Uterus (tissue), 4 donors: ENCODE measurements at places on chromosomes 1 and 21.

DNA sequence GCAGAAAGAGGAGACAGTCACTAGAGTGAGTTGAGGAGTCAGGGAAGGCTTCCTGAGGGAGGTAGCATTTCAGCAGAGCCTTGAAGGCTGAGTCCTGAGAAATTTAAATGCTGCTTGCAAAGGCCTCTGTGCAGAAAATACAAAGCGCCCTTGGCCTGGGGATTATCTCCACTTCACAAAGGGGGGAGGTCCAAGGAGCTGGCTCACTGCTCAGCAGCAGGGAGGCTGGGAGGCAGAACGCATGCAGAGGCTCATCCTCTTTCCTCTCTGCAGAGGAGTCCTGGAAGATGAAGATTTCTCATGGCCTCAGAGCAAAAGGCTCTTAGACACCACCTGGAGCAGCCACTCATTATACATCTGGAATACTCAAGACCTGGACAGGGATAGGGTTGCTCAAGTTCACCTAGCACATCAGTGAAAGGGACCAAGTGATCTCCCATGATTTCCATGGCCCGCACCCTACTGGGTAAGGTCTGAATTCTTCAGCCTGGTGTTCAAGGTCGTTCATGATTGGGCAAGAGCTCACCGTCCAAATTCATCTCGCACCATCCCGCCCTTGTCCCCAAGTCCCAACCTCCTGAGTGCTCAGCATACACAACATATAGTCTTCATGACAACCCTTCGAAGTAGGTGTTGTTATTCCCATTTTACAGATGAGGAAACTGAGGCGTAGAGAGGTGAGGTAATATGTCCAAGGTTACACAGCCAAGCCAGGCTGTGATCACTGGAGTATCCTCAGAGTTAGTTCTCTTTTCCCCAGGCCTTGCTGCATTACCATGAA is 9.0 kb downstream of the SLC1A7 start:
- DNase-seq: peak; percentile 7

GRCh38 chr1:33903210-33903589 is 39.3 kb downstream of the HMGB4 start:
- no peak for DNase-seq

- no peak for DNase-seq
These were observed 163.5 kb downstream of the COP1 start for GRCh38 chr1:176043537-176043936.

GRCh38 chr1:107433068-107433467 is 292.2 kb downstream of the NTNG1 start:
- DNase-seq: no peak

DNA sequence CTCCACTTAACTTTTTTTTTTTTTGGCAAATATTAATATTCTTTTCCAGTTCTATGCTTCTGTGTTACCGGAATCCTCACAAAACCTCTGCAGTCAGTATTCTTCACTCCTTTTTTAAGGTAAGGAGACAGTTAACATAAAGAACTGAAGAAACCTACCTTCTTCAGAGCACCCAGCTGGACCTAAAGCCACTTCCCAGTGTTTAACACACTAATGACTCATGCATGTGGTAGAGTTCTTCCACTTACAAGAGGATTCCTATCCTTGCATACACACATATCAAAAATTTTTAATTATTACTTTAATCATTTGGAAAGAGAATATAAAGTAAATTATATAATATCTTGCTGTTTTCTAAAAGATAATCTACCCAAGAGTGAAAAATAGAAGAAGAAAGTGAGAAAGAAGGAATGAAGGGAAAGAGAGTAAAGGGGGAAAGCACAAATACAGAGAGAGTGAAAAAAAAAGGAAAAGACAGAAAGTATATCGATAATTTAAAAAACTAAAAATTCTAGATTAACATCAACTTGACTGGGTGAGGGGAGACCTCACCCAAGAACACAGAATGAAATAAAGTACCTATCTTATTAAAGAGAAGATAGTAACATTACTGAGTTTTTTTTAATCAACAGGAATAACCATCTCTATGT is 54.9 kb downstream of the ENAH start:
- no peak for DNase-seq

DNA sequence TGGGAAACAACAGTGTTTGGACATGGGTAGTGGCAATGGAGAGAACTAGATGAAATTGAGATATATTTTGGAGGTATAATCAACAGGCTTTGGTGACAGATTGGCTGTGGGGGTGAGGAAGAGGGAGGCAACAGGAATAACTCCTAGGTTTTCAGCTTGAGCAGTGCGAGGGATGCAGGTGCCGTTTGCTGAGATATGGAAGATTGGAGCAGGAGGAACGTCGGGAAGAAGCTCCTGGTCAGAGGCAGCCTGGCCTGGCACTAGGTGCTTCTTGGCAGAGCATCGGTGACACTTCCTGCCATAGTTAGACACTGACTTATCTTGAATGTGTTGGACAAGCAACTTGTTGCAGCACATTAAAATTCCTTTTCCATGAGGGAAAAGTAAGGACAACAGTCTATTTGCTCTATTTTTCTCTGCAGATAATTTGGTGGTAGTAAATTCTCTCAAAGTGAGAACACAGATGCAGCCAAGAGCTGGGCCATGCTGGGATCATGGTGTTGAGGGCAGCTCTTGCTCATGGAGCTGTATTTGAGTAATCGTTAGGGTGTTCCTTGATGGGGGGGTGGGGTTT is 21.5 kb upstream of the MYSM1 start:
- no peak for DNase-seq

- no peak for DNase-seq
These were observed 440.7 kb downstream of the CAMTA1 start for GRCh38 chr1:7225711-7226505.

DNA sequence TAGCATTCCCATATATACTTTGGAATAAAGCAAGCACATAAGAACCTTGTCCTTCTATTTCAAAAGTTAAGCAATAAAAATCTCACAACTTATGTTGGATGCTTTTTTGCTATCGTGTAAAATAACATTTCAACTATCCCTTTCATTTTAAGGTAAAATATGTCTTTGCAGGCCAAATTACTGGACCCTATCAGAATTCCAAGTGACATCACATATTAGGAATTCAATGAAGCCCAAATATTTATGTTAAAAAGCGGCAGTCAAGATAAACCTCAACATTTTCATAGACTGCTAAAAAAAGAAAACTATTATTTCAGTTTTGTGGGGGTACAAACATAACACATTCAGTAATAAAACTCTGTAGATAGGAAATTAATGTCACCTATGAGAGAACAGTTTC is 252.0 kb downstream of the KCTD3 start:
- DNase-seq: no peak

- no peak for DNase-seq
These were observed 98.6 kb downstream of the NAV1 start for GRCh38 chr1:201637282-201638079.

DNA sequence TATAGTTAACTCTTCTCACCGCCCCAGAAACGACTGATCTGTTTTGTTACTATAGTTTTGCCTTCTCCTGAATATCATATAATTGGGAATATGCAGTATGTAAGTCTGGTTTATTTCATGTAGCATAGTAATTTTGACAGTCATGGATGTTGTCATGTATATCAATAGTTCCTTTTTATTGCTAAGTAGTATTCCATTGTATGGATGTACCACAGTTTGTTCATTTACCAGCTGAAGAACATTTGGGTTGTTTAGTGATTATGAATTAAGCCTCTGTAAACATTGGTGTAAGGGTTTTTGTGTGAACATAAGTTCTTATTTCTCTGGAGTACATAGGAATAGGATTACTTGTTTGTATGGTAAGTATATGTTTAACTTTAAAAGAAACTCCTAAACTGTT is 55.5 kb downstream of the ACTL8 start:
- DNase-seq: no peak

DNA sequence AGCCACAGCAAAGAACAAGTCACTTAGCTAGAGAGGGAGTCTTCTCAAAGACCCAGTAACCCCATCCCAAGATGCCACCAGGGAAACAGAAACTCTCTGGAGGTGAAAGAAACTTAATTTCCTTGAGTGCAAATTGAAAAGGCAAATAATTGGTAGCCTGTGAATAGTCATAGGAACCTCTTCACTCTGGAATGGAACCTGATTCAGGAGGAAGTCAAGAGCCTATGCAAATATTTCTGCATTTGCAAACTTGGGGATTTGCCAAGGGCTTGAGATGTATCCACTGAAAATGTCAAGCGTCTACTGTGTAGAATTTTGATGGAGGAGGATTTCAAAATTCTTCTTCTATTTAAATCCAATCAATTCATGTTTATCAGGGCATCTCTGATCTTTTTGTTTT is 5.7 kb downstream of the HIVEP3 start:
- no peak for DNase-seq

DNA sequence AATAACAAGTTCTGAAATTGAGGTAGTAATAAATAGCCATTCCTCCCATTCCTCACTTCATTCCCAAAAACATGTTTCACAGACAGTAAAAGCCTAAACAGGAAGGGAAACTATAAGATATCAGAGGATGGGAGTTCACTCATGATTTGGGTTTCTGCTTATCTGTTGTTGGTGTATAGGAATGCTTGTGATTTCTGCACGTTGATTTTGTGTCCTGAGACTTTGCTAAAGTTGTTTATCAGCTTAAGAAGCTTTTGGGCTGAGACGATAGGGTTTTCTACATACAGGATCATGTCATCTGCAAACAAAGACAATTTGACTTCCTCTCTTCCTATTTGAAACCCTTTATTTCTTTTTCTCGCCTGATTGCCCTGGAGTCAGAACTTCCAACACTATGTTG is 26.0 kb upstream of the POFUT2 start:
- DNase-seq: no peak

DNA sequence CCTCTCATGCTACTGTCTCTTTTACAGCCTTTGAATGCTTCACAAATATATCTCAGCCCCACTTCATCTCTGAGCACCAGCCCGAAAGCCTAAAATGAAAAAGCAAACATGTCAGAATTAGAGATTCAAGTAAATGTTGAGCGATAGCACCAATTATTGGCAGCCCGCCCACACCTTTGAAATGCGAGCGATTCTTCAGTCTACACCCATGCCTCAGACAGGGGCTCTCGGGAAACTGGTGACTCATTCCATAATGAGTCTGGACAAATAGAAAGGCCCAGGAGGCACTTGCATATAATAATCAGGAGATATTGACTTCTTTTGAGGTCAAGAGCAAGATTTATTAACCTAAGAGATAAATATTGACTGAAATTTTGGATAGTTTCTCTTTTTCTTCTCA is 487.3 kb upstream of the PTBP2 start:
- peak; percentile 18 for DNase-seq

DNA sequence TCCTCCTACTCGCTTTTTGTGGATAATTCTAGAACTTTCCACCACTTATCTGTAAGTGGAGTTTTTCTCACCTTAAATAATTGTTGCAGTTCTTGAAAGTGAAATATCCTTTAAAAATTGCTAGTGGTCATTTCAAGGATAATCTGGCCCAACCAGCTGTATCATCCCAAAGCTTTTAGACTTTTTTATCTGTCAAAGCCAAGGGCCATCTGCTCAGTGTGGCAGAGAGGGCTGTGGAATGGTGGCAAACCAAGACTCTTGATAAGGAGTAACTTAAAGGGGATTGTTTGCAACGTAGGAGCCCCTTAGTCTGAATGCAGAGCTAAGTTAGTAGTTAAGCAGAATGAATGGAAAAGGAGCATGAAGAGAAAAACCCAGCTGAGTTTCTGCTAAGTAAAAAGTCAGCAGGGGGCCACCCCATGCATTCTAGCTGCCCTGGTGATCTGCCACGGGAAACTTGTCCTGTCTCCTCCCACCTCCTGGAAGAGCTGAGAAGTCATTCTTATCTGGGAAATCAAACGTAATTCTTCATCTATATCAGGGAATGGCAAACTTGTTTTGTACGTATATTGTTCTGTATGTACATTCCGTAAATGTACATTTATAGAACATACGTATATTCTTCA is 169.3 kb downstream of the PRDM2 start:
- DNase-seq: no peak

DNA sequence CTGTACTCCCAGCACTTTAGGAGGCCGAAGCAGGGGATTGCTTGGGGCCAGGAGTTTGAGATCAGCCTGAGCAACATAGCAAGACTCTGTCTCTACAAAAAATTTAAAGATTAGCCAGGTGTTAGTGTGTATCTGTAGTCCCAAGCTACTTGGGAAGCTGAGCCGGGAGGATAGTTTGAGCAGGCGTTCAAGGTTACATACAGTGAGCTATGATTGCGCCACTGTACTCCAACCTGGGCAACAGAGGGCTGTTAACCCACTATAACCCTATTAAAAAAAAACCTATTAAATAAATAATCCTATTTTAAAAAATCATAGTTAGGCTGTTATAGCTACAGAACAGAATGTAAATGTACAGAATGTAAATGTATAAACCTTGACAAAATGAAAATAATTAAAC is 2.2 kb downstream of the MIS18A start:
- DNase-seq: no peak

DNA sequence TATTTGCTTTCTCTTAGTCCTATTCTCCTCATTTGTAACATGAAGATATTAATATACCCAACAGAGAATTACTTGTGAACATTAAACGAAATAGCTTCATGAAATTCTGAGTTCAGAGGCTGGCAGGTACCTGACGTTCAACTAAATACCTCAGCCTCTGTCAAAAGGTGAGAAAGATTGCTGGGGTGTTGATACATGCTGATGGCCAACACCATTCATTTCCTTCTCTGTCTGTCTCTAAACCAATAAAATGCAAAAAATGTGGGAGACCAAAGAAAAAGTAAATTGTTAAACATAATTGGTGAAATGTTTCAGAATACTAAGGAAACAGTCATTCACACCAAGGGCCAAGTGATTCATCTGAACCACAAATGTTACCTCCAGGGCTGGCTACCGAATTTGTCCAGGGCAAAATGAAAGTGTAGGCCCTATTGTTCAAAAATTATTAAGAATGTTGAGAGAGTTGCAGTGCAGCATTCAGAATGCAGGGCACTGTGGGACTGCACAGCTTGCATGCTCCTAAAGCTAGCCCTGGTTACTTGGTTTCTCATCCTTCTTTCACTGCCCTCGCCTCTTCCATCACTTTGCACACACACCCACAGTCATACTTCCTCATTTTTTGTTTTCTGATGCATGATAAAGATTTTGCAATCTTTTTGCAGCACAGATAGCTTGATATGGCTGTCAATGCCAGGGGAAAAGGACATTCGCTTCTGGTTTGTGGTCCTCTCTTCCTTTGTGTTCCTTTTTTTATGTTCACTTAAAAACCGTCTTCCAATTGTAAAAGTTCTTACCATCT is 414.3 kb upstream of the NR5A2 start:
- DNase-seq: no peak

DNA sequence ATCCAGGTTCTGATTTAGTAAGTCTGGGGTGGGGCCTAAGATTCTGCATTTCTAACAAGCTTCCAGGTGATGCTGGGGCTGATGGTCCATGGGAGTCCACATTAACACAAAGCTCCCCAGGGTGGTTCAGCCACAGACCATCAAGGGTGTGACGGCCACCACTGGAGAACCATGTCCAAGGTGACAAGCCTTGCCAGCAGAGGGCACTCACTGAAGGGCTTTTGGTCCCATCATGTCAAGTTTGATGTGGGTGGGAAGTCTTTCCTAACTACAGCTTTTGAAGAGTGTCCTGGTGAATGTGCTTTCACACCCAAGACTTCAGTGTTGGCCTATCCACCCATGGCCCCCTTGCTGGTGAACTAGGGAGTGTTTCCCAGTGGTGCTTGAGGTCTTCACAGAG is 67.1 kb downstream of the UBE2T start:
- DNase-seq: no peak
